Left renal pelvis (tissue), 4 donors: ENCODE measurements at places on chromosomes 2 and 18.
A peak's percentile ranks its signal among the peaks of the same experiment; 100 is the strongest.

DNA sequence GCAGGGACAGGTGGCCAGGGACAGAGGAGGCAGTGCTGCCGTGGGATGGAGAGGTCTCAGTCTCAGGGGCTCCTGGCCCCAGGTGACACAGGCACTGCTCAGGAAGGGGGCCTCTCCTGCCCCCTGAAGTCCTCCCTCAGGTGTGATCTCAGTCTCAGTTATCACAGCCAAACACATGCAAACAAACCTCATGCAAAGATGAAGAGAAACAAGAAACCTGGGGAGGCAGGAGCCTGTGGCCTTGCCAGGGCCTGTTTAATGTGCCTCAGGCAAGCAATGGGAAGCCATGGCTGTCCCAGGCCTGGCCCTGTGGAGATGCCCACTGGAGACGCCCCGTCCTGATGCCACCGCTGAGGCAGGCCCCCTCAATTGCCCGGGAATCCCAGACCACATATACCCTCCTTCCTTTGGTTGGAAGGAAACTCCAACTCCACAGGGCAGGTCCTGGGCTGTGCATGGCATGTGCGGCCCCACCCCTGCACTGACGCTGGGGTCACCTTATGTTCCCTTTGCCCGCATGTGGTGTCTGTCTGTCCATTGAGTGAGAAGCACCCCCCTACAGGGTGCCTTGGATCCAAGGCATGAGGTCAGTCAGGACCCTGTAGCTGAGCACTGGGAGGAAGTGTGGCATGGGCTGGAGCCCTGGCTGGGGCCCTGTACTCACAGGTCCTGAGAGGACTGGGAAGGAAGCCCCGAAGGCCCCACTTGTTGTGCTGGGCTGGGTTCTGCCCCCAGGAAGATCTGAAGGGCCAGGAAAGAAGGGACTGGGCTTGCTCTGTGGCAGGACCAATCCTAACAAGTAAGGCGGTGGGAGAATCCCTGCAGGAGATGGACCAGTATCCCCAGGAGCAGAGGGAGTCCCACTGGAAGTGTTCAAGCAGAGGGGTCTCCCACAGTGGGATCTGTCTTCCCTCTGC lies 68.8 kb upstream of the RAB6C start:
- no peak for DNase-seq

GRCh38 chr2:40957508-40957907 lies 505.6 kb upstream of the SLC8A1 start:
- no peak for DNase-seq

GRCh38 chr18:70415823-70416488 lies 127.1 kb downstream of the SOCS6 start:
- no peak for DNase-seq

GRCh38 chr2:69449906-69450305 lies 12.7 kb upstream of the NFU1 start:
- DNase-seq = no peak

DNA sequence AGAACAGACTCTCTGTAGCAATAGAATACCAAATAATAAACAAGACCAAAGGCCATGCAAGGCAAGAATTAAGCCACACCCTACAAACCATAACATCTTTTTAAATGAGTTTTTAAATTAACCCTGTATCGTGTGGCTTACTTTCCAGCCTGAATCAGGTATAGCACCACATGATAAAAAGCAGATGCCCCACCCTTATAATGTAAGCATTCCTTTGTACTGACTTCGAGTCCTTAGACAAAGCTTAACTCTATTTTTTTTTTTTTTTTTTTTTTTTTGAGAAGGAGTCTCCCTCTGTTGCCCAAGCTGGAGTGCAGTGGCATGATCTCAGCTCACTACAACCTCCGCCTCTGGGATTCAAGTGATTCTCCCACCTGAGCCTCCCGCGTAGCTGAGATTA lies 1.7 kb upstream of the C2orf42 start:
- no peak for DNase-seq

DNA sequence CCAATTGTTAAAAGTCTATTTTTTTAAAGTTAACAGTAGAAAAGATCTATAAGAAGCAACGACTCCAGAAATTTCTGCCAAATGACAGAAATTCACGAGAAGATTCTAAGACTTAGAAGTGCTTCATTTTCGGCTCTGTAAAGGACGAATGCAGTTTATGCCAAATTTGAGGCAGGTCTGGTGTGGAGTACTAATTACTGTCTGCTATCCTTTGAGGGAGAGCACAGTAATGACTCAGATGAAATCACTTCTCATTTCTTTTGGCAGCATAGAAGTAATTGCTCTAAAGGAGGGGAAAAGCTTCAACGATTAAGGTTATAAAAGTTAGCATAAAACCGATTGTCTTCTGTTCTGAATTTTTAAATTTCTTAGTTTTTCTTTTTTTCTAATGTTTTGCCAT lies 11.4 kb downstream of the G6PC2 start:
- no peak for DNase-seq

DNA sequence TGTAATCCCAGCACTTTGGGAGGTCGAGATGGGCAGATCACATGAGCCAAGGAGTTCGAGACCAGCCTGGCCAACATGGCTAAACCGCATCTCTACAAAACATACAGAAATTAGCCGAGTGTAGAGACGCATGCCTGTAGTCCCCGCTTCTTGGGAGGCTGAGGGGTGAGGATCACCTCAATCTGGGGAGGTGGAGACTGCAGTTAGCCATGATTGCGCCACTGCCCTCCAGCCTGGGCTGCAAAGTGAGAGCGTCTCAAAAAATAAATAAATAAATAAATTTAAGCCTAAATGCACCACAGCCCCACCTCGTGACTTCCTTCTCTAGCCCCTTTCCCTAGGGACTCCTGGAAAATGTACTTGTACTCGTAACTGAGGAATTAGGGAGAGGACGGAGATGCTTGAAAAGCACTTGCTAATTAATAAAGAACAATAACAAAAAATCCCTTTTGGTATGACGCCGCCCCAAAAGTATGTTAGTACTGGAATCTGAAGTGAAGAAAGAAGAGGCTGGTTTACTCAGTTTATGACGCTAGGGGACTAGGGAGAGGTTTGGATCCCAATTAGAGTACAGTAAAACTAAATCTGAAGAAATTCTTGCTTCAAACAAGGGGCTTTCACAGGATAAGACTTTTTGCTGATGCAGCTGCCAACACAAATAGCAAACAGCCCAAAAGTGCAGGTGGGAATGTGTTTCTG lies 887 bp upstream of the ZNF396 start:
- no peak for DNase-seq

DNA sequence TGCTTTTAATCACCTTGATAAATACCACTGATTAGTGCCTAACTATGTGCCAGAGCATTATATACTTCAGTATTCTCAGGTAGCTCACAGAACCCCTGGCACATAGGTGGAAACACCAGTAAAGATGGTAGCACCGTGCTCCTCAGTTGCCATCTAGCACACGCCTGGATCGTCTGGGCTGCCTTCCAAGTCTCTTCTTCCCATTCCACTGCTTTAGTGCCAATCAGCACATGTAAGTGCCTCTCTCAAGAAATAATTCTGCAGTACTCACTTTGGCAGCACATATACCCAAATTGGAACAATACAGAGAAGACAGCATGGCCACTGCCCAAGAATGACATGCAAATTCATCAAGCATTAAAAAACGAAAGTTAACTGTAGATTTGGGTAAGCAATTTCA lies 13.0 kb downstream of the POLR2D start:
- no peak for DNase-seq

- no peak for DNase-seq
Measured at GRCh38 chr2:54122171-54122935, 6.9 kb downstream of the ACYP2 start.

GRCh38 chr18:24494586-24494985 lies 34.1 kb downstream of the HRH4 start:
- no peak for DNase-seq

- DNase-seq = no peak
Measured at GRCh38 chr2:72989770-72990556, 72.6 kb downstream of the EMX1 start.

DNA sequence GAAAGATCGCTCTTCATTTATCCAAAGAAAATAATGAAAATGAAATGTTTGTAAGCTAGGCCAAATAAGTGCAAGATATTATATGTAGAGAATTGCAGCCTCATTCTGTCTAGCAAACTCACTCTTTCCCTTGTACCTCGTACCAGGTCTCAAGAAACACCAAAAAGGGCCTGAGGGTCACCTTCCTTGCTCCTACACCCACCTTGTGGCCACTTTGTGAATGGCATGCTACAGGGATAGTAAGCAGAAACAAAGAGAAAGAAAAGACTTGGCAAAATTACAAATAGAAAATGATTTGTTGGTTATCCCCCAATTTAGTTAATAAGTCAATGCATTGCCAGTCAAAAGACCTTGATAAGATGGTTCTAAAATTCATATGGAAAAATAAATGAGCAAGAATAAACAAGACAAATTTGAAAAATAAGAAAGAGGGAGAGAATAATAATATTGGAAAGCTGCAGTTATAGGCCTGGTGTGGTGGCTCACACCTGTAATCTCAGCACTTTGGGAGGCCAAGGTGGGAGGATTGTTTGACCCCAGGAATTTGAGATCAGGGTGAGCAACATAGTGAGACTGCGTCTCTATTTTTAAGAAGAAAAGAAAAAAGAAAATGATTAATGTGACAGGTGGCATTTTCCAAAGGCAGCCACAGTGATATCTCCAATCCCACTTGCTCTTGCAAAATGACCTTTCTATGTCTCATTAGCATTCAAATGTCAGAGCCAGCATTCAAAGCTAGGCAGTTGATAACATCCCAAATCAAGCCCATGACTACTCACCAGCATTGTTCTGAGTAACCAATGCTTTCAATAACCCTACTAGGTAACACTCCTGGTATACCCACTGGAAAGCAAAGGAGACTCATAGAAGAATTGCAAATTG lies 38.8 kb upstream of the BMP10 start:
- DNase-seq = peak; percentile 31

DNA sequence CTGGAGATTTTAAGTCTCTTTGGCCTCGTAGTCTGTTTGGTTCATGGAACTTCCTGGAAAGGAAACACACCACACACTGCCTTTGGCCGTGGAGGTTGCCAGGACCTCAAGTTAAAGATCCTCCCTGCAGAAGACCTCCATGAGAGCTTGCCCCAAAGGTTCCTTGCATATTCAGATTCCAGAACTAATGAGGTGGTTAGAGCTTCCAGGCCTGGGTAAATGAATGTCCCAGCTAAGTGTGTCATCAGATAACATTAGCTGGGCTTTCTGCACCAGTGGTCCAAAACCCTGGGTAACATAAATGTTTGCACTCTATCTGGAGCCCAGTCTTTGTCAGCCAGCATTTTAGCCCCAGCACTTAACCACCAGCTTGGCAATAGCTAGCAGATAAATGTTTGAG lies 122.1 kb upstream of the EML6 start:
- no peak for DNase-seq

DNA sequence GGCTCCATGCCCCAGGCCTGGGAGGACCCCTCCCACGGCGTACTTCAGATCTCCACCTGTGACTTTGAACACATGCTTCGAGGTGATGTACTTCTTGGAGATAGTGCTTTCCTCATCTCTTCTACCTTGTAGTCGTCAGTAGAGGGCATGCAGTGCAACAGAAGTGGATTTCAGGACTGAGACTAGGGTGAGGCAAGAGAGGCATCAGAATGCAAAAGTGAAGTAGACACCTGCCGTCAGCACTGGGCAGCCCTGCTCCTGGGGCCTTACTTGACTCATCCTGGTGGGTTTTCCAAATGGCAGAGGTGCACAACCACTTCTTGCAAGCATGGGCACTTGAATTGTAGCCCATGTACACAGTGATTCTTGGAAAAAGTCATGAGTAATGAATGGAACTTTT lies 258.8 kb downstream of the NEDD4L start:
- no peak for DNase-seq

GRCh38 chr18:23540867-23541266 lies 37.6 kb downstream of the RMC1 start:
- DNase-seq = no peak

GRCh38 chr2:163953390-163953907 lies 217.6 kb upstream of the FIGN start:
- no peak for DNase-seq

- no peak for DNase-seq
Measured at GRCh38 chr2:227130636-227131035, 33.4 kb downstream of the COL4A4 start.

DNA sequence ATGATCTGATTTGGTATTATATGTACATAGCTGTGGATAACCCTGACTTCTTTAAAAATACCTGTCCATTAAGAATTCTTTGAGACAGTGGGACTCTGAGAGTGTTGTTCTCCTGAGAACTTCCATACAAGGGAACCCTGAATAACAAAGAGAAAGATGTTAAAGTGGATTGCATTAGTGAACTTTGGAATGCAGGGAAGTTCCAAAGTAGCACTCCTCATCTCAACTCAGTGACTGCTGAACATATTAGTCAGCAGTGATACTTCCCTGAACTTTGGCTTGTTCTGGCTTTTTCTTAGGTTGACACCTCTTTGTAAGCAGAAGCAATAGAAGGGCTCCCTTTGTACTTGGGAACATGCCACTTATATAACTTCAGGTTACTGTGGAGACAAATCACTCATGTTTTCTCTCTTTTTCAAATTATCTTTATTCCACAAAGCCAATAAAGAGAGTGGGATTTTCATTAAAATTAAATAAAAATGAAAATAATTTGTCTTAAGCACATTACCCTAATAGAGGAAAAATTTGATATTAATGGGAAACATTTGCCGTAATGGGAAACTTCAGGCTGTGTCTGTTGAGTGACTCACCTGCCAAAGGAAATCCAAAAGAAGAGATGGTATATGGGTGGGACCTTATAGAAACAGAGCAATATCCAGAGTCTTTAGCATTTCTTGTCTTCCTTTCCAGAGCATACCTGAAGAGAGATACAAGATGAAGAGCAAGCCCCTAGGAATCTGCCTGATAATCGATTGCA lies 33.3 kb downstream of the CFLAR start:
- no peak for DNase-seq

GRCh38 chr2:50929661-50930060 lies 102.3 kb downstream of the NRXN1 start:
- DNase-seq = no peak

GRCh38 chr18:25457126-25457525 lies 105.2 kb upstream of the ZNF521 start:
- no peak for DNase-seq

DNA sequence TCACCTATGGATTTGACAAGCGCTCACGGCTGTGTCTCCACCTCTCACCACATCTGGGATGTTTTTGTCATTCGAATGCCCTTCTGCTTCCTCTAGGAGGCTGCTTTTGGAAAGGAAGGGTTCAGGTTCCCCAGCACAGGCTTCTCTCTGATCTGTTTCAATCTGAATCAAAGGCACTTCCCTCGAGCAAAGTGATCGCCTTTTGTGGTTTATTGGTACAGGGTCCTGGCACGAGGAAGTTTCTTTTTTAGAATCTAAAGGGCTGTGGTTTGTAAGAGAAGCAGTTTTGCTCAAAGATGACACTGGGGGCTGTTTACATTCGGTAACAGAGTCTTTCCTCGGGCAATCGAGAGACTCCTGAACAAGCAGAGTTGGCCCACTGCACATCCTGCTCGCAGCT lies 145.0 kb downstream of the DAW1 start:
- no peak for DNase-seq

DNA sequence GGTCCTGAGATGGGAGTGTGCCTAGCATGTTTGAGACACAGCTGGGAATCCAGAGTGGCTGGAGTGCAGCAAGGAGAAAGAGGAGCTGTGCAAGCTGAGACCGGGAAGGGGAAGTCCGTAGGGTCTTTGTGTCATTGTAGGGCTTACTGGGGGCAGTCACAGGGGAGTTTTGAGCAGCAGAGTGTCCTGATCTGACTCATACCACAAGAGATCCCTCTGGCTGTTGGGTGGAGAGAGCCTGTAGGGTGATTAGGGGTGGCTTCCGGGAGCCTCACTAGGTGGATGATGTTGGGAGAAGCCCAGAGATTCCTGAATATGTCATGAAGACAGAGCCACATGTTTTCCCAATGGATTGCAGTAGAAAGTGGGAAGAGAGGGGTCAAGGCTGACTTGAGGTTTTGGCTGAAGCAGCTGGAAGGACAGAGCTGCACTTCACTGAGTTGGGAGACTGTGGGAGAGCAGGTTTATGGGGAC lies 30.9 kb downstream of the FHOD3 start:
- DNase-seq = no peak
